HFFc6 (cell line): ENCODE measurements at places on chromosomes 16 and 17.

GRCh38 chr16:21565507-21565860, 33.9 kb upstream of the METTL9 start:
- no peak for DNase-seq

DNA sequence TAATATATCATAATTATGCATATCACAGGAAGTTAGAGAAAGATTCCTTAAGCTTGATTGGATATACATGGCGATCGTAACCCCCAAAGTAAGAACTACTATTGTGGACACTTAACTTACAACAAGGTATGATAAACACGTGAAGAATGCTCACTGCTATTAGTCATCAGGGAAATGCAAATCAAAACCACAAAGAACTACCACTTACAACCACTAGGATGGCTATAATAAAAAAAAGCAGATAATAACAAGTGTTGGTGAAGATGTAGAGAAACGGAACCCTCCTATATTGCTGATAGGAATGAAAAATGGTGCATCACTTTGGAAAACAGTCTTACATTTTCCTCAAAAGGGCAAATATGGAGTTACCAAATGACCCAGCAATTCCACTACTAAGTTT, 265.9 kb downstream of the SLC39A11 start:
- DNase-seq, result peak; percentile 11

- DNase-seq, result no peak
Measured at GRCh38 chr17:37725601-37726146, 19.2 kb downstream of the HNF1B start.

- no peak for DNase-seq
Measured at GRCh38 chr16:4994719-4995434, 36.7 kb downstream of the SEC14L5 start.

DNA sequence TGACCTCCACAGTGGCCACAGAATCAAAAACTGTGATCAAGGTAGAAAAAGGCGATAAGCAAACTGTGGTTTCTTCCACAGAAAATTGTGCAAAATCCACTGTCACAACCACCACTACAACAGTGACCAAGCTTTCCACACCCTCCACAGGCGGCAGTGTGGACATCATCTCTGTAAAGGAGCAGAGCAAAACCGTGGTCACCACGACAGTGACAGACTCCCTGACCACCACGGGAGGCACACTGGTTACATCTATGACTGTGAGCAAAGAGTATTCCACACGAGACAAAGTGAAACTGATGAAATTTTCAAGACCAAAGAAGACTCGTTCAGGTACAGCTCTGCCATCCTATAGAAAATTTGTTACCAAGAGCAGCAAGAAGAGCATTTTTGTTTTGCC, 83.6 kb downstream of the C17orf58 start:
- DNase-seq, result no peak

DNA sequence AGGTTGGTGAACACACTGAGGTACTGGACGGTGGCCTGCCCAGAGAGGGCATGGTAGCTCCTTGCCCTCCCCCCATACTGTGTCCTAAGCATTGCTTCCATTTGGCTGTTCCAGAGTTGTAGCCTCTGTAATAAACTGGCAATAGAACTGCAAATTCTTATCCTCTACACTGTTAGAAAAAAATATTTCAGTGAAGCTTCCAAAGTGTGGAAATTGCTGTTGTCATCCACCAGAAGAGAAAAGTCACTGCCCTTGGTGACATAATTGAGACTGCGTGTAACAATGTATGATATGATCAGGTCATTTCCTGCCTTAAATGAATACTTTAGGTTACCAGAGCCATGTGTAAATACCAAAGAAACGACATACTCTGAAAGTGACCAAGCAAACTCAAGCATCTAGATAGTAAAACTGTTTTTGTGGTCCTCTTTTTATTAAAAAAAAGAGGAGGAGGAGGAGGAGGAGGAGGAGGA, 65.9 kb downstream of the CEP95 start:
- peak; percentile 80 for DNase-seq
